ENCODE measurements at places on chromosomes 12 and 14. TPM values are rescaled to one million over a fixed set of nuclear protein-coding genes. Genes with fewer than 3 reads are reported as not detected.
A peak's percentile ranks its signal among the peaks of the same experiment; 100 is the strongest.

Gene STON2
- 87.4 TPM for total RNA-seq

- no peak for DNase-seq
Measured at GRCh38 chr12:14379508-14379907, 14.0 kb downstream of the ATF7IP start.

- no peak for DNase-seq
Measured at GRCh38 chr12:176321-177181, 37.4 kb downstream of the SLC6A12 start.

DNA sequence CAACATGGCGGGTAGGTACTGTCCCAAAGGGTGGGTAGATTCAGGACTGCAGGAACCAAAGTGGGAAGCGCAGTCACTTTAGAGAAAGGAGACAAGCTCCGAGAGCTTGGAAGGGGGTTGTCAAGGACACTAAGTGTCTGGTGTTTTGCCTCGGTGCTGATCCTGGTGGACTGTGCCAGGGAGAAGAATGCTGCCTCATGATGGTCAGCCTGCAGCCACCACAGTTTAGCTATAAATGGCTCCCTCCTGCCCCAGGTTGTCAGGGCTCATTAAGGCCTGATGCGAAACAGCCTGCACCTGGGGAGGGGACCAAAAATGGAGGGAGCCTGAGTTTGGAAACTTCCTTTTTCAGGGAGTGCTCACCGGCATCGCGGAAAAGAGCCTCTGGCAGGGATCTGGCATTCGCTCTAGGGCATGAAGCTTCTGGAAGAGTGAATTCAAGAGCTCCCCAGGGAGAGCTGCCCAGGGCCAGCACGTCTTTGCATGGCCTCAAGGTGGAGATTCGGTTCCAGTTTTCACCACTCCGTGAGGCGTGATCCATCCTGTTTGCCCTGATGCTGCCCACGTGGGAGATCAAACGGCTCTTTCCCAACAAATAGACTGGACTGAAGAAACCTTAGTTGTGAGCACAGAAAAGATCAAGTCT is 164.0 kb downstream of the FOXN3 start:
- no peak for DNase-seq

- peak; percentile 51 for DNase-seq
Measured at GRCh38 chr12:75437564-75437963, 43.0 kb upstream of the GLIPR1 start.

Gene DNAJC22
- 0.51 TPM for total RNA-seq

- DNase-seq, result peak; percentile 13
Measured at GRCh38 chr12:25655702-25656101, 102.6 kb upstream of the LMNTD1 start.

DNA sequence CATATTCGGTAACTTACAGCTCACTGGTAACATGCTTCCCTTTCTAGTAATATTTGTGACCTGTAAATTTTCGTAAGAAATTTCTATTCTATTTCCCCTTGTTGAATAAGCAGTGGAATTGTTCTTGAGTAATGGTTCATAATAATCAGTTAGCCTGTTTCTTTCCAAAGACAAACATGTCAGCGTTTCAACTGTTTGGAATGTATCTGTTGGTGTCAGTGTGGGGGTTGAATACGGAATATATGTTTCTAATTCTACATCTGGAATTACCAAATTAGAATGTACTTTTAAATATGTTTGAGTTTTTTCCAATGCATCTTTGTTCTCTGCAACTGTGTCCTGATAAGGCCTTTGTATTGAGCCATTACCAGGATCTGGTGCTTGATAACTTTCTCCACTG is 2.0 kb downstream of the BBS10 start:
- DNase-seq, result no peak

- DNase-seq, result no peak
Measured at GRCh38 chr14:97293659-97294058, 496.5 kb downstream of the VRK1 start.

- DNase-seq, result no peak
Measured at GRCh38 chr12:19550626-19551025, 111.3 kb downstream of the AEBP2 start.

- DNase-seq, result no peak
Measured at GRCh38 chr14:48275301-48275700, 599.9 kb upstream of the MDGA2 start.

Gene KRT79
- total RNA-seq, result not detected

- DNase-seq, result no peak
Measured at GRCh38 chr12:50018968-50019367, 6.3 kb downstream of the RACGAP1 start.

- DNase-seq, result no peak
Measured at GRCh38 chr12:111276146-111276545, 92.7 kb downstream of the PHETA1 start.

GRCh38 chr14:101132588-101132987 is 229.1 kb upstream of the RTL1 start:
- DNase-seq, result no peak

- peak; percentile 29 for DNase-seq
Measured at GRCh38 chr14:95314609-95315008, 5.1 kb downstream of the CLMN start.

Gene ANKRD9
- 3.7 TPM for total RNA-seq

GRCh38 chr14:37791384-37792036 is 196.1 kb downstream of the TTC6 start:
- no peak for DNase-seq

Gene ASCL1
- total RNA-seq, result not detected
